ENCODE measurements at places on chromosomes 2 and 18. TPM values are rescaled to one million over a fixed set of nuclear protein-coding genes. Genes with fewer than 3 reads are reported as not detected.

The CD207 gene
- not detected for total RNA-seq

The NCKAP5 gene
- total RNA-seq = 2.8 TPM

The APOB gene
- 9.7 TPM for total RNA-seq

The SERPINB7 gene
- total RNA-seq = not detected

The COLEC12 gene
- total RNA-seq = 8.3 TPM

The MZT2B gene
- 510 TPM for total RNA-seq

The RBMS1 gene
- 60.8 TPM for total RNA-seq

The SPDYA gene
- 0.15 TPM for total RNA-seq

- DNase-seq = no peak
These were observed 11.4 kb downstream of the XIRP2 start for GRCh38 chr2:166899676-166900075.

- peak; percentile 54 for DNase-seq
These were observed 65.5 kb downstream of the FBXO15 start for GRCh38 chr18:74081966-74082741.

- DNase-seq = no peak
These were observed 226.0 kb downstream of the GULP1 start for GRCh38 chr2:188517549-188518215.

- peak; percentile 70 for DNase-seq
These were observed 570.4 kb downstream of the CCDC85A start for GRCh38 chr2:56754066-56754615.

GRCh38 chr2:100831158-100831750 is 11.3 kb downstream of the NPAS2 start:
- DNase-seq = no peak

DNA sequence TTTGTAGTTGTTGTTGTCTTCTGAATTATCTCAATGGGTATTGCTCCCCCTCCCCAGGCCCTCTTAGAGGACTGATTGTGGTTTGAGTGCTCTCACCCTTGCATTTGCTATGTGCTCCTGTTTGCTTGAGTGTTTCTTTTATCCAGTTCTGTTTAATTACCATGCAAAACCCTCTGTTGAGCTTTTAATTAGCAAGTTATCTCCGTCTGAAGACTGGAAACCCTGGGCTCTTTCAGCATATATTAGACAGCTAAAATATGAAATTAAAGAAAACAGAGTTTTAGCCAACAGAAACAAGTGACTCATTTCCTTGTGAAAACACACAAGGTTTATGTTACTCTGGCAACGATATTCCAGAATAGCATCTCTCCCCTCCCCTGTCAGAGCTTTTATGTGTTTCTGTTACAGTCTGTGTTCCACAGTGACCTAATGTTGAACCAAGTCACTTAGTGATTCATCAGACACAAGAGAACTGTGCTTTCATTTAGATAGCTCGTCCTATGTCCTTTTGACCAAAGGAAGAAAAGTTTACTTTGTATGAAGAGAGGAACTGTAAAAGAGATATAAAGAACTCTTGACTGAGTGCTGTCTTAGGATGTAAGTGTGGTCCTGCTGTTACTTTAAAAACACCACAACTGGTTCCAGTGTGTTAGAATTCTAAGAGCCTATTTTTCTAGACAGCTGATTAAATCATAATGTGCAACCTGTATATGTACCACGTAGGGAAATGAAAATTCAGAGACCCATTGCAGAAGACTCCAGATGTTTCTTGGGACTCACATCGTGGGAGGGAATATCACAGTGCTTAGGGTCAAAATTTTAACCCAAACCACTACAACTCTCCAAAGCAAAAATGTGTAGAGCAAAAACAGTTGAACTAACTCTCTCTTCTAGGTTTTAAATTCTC is 172.8 kb upstream of the RBMS1 start:
- no peak for DNase-seq

- no peak for DNase-seq
These were observed 67.4 kb downstream of the RNF152 start for GRCh38 chr18:61825386-61825785.

DNA sequence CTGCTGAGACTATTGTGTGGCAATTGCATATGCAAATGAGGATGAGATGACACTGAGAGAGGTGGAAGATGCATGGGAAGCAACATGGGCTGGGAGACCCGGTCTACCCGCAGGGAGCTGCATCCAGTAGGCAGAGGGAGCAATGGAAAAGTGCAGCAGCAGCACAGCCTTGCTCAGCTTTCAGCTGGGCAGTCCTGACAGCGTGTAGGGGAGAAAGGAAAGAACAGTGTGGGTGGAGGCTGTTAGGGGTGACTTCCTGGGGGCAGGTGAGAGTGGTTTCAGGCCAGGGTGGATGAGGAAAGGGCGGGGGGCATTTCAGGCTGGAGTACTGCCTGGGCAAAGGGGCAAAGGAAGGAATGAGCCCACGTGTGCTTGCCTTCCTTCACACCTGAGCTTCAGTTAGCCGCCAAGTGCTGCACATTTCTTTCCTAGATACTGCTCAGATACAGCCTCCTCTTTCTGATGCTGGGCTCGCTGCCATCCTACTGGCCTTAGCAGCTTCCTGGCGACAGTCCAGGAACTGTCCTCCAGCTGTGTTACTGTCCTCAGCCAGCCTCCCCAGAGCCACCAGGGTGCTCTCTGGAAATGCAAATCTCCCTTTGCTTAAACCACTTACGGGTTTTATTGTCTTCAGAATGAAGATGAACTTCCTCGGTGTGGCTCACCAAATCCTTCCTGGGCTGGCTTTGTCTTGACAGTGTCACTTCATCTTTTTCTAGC is 276.3 kb downstream of the TSN start:
- peak; percentile 51 for DNase-seq

DNA sequence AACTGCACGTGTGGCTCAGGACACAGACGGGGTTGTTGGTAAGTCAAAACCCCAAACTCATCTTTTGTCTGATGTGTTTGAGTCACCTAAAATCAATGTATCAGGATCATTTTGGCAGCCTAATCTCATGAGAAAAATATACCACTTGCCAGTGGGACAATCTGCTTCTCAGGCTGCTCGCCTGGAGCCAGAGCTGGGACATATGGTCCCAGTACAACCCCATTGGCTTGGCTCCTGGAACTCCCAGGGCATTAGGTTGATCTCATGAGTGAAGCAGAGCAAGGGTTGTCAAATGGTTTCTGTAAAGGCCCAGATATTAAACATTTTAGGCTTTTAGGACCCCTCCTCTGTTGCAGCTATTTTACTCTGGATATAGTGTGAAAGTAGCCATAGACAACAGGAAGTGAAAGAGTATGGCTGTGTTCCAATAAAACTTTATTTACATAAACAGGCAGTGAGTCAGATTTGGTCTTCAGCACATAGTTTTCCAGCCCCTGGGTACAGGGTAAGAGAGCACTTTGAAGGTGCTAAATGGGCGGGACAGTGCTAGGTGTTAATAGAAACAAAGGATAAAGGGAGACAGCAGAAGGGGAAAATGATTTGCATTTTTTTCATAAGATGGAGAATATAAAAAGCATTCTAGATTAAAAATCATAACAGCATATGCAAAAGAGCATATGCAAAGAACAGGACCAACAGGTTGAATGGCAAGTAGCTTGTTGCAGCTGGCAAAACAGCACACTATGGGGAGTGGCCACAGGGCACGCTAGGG is 290.8 kb downstream of the KCNS3 start:
- DNase-seq = no peak

DNA sequence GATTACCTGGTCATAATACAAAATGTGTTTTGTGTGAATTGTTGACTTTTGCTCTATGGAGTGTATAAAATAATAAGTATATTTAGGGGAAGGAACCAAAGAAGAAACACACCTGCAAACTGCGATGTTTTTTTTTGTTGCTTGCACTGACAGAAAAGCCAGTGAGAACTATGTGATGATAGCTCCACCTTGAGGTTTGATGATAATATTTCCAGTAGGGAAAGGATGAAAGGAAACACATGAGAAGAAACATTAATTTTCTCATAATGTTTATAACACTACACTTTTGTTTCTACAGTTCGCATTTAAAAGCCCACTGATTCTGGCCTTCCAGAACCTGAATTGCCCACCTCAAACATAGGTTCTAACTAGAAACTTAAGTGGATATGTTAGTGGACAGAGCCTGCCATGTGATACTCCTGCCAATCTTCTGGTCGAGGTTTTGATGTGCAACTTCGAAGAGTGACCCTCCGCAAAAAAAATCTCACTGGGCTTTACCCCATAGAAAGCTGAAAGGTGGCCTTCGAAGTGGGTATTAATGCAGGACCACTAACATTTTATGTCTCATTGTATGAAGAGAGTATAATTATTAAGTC is 476.4 kb upstream of the SPHKAP start:
- no peak for DNase-seq

DNA sequence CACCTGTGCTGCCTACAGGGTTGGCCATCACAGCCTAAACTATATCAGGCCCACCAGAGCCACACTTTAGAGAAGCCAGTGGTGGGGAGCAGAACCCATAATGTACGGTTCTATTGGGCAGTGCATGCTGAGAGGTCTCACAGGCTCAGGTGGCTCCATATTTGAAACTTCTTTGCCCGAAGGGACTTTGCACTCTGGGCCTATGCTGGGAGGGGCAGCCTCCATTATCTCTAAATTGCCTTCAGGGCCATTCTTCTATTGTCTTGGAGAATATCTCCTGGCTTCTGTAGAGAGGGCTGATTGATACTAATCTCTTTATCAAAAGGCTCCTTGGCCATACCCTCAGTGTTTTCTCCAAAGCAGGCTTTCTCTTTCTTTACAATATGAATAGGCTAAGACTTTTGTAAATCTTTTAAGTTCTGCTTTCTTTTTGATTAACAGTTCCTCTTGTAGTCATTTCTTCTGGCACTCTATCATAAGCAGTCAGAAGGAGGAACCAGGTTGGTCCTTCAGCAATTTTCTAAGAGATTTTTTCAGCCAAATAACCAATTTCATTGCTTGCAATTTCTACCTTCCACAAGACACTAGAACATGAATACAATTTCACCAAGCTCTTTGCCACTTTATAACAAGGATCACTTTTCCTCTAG is 44.5 kb downstream of the RPE start:
- no peak for DNase-seq

- DNase-seq = peak; percentile 32
These were observed 64.8 kb upstream of the PID1 start for GRCh38 chr2:229335877-229336346.

DNA sequence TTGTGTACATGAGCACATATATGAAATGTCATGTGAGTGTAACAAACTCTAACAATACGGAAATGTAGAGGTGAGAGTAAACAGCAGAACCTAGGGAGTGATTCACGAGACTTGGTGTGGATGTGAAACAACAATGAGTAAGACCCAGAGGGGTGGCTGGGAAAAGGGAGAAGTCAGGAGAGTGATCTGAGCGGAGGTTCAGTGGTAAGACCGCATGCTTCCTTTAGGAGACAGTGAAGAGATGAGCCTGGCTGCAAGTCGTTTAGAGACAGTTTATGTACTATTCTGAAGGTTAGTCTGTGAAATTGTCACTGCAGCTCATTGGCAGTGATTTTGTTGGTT is 150.6 kb downstream of the PRPF40A start:
- DNase-seq = no peak

DNA sequence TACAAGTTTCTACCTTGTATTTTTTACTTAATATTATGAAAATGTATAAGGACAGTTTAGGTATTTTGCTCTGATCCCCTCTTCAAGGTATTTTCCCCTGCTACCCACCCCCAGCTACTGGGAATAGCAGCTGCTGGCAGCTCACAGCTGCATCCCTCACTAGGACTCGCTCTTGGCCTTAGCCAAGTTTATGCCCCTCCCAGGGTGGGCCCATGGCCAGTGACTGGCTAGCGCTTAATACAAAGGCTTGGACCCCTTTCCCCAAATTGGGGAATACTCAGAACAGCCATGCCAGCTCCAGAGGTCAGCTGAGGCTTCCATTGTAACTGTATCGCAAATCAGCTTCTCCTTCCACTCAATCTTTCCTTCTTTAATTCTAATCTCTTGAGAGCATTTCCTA is 131.3 kb downstream of the GFPT1 start:
- DNase-seq = no peak

DNA sequence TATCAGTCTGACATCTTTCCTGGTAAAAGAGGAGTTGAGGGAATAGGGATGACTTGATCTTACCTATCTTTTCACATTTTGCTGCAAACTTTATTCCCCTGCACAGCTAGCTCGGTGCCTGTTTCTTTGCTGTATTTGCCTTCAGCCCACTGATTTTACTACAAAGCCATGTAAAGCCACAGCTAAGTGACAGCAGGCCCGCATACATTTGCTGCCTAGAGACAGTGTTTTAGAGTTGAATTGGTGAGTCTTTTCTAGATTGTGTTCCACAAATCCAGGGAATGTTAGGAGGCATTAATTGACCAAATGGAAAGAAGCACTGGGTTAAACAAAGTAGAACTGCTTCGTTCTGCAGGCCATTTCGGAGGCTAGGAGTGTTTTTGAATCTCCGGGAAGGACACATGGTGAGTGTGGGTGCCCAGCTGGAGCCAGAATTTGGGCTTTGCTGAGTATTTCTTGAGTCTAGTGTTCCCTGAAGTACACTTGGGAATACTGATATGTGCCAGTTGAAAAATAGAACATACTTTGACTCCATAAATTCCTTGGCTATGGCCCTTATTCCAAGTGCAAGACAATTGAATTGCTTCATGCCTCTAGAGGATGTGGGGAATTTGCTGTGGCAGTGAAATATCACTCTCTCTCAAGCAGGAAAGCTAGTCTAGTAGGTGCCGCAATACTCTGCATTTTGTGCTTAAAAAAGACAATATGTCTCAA is 329.8 kb downstream of the PTPRM start:
- no peak for DNase-seq

DNA sequence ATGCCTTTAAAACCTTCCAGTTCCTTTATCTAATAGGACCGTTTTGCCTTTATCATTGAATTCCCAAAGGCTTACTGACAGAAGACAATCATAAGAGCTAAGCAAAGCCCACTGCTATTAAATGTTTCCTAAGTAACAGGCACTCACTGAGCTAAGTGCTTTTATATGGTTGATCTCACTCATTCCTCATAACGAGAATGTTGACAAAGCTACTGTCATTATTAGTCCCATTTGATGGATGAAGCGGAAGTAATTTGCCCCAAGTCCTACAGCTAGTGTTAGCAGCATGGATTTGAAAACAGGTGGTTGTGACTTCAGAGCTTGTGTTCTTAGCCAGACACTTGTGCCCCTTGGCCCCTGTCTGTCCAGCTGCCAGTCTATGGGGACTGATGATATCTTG is 134.8 kb upstream of the SERPINE2 start:
- no peak for DNase-seq

DNA sequence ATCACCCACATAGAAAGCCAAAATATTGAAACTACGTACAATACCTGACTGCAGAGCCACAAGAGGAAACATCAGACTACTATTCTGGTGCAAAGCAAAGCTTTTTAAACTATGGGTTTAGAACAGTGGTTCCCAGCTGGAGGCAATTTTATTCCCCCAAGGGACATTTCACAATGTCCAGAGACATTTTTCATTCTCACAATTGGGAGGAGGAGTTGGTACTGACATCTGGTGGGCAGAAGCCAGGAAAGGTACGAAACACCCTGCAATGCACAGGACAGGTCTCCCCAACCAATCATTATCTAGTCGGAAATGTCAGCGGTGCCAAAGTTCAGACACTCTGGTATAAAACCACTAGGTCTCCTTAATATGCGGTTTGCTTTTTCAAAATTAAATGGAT is 88.4 kb upstream of the ARL5A start:
- DNase-seq = no peak

DNA sequence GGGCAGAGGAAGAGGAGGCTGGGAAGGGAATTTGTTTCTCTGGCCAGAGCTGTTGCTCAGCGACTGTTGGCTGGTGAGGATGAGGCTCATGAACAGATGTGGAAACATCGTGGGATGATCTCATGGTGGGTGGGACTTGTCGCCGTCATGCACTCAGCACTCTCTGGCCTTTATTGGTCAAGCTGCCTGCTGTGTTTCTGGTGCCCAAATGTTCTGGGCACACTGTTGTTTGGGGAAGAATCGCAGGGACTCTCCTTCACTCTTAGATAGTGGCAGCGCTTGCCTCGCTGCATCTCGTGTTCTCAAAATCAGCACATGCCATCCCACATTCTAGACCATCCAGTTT is 145.6 kb downstream of the AGAP1 start:
- DNase-seq = peak; percentile 74

Measured in left ventricle myocardium superior (tissue), 1 donor.